CD4-positive, alpha-beta T cell (primary cell): ENCODE measurements at places on chromosomes 3 and 15.

DNA sequence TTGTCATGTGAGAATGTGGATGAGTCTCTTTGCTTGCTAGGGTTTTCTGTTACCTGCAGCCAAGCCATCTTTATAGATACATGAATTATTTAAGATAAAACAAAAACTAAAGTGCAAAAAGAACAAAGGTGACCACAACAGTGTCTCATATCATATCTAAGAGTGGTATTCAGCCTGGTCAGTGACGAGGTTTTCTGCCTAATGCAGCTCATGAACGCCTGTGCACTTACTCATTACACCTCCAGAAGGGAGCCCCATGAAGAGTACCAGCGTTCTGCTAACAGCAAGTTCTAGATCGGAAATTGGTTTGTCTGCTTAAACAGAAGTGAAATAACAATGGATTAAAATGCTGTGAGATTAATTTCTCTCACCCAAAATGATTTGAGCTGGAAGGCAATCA is 19.2 kb downstream of the PXYLP1 start:
- no peak for DNase-seq
- peaks cover 4% of the 10 kb centered on the region for H3K4me1 ChIP-seq
- no peak overlapping the region for H3K27ac ChIP-seq
- no peaks in the 10 kb centered on the region for H3K27me3 ChIP-seq

DNA sequence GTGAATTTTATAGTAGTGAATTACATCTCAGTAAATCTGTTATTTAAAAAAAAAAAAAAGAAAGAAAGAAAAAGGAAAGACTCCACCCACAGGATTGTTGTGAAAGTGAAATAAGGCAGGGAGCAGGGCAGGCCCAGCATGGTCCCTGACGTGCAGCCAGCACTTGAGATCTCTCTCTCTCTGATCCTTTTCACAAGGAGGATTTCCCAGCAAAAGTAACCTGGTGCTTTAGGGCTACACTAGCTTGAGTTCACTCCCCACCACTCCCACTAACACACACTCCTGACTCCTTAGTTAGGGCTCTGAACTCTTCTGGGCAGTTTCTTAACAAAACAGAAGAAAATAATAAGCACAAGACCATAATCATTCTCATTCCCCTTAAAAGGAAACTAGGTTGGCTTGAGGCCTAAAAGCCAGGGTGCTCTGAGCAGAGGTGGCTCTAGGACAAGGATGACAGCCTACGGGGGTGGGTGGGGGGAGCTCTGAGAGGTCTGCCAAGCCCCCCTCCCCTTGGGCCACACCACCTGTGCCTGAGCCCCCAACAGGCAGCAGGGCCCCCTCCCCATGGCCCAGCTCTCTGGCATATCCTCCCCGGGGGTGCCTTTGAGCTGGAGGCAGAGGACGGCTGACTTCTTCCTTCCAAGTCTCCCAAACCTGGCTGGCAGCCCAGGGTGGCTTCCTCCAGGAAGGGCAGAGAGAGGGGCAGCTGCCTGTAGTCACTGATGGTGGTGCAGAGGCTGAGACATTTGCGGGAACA is 856 bp downstream of the TMEM40 start:
- no peaks in the 10 kb centered on the region for H3K36me3 ChIP-seq
- no peak overlapping the region for H3K4me3 ChIP-seq
- no peak for DNase-seq
- no peak overlapping the region for H3K27ac ChIP-seq
- H3K4me1 ChIP-seq = no peaks in the 10 kb centered on the region
- H3K27me3 ChIP-seq = no peaks in the 10 kb centered on the region

- H3K36me3 ChIP-seq = no peaks in the 10 kb centered on the region
- no peaks in the 10 kb centered on the region for H3K27me3 ChIP-seq
- no peak overlapping the region for H3K4me3 ChIP-seq
- H3K4me1 ChIP-seq = peaks cover 6% of the 10 kb centered on the region
These were observed 246.7 kb downstream of the LPP start for GRCh38 chr3:188400494-188401243.

DNA sequence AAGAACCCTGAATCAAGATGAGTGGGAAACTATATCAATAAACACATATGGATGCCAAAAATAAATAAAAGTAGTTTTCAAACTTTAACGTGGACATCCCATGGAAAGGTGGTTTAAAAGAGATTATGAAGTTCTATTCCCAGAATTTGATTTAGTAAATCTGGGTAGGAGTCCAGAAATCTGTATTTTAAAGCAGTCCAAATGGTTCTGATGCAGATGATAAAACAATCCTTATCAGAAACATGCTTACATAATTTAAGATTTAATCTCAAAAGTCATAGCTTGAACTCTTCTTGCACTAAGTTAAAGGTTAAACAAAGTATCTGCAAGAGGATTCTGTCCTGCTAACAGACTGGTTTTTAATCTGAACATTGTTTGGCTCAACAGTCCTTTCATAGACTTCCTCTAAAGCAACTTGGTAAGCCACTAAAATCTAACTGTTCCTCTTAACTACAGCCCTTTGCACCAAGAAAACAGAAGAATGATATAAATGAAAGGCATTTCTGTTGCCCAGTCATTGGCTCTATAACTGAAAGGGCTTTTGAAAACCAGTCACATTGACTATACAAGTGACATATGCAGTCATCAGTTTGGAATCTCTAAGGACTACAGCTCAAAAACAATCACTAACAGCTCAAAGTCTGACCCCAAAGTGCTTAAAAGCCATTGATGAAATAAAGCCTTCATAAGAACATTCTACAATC is 23.4 kb upstream of the MAP4 start:
- no peak for DNase-seq
- H3K27me3 ChIP-seq = no peaks in the 10 kb centered on the region
- H3K36me3 ChIP-seq = peaks cover 3% of the 10 kb centered on the region
- no peak overlapping the region for H3K27ac ChIP-seq
- no peak overlapping the region for H3K4me3 ChIP-seq

DNA sequence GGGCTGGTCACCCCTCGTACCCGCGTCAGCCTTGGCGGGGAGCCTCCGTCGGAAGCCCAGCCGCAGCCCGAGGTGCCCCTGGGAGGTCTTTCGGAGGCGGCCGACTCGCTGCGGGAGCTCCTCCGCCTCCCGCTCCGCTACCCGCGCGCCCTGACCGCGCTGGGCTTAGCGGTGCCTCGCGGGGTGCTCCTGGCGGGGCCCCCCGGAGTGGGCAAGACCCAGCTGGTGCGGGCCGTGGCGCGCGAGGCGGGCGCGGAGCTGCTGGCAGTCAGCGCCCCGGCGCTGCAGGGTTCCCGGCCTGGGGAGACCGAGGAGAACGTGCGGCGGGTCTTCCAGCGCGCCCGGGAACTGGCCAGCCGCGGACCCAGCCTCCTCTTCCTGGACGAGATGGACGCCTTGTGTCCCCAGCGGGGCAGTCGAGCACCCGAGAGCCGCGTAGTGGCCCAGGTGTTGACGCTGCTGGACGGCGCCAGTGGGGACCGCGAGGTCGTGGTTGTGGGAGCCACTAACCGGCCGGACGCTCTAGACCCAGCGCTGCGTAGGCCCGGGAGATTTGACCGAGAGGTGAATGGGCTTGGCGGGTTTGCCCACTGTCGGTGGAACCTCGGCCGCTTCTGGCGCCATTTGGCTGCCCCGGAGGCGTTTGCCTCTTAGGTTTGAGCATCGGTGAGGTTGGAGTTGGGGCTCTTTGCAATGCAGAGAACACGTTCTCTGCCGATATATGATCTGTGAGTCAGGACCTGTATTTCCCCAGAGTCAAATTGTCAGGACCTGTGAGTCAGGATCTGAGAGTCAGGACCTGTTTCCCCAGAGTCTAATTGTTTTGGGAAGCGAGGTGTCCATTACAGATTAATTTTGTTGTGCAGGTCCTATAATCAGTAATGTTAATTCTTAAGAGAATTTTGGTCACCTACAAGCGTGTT is 24.9 kb upstream of the GATM start:
- H3K4me1 ChIP-seq = peaks cover 20% of the 10 kb centered on the region
- peaks cover 31% of the 10 kb centered on the region for H3K36me3 ChIP-seq
- no peaks in the 10 kb centered on the region for H3K27me3 ChIP-seq
- H3K4me3 ChIP-seq = peak overlapping the region; percentile 77
- DNase-seq = no peak

- H3K27ac ChIP-seq = no peak overlapping the region
- H3K27me3 ChIP-seq = no peaks in the 10 kb centered on the region
- H3K4me1 ChIP-seq = peaks cover 14% of the 10 kb centered on the region
These were observed 35.8 kb downstream of the SLC9A9 start for GRCh38 chr3:143812481-143812880.
